ENCODE measurements at places on chromosomes 12 and 14. TPM values are rescaled to one million over a fixed set of nuclear protein-coding genes. Genes with fewer than 3 reads are reported as not detected.

GRCh38 chr14:22184157-22184829 lies 404.7 kb downstream of the DAD1 start:
- peaks cover 9% of the 10 kb centered on the region for H3K4me1 ChIP-seq
- DNase-seq, result no peak
- H3K27ac ChIP-seq, result no peak overlapping the region
- no peaks in the 10 kb centered on the region for H3K27me3 ChIP-seq

GRCh38 chr12:106251631-106252455 lies 4.0 kb upstream of the CKAP4 start:
- H3K27me3 ChIP-seq, result no peaks in the 10 kb centered on the region
- no peak for DNase-seq
- H3K36me3 ChIP-seq, result no peaks in the 10 kb centered on the region

DNA sequence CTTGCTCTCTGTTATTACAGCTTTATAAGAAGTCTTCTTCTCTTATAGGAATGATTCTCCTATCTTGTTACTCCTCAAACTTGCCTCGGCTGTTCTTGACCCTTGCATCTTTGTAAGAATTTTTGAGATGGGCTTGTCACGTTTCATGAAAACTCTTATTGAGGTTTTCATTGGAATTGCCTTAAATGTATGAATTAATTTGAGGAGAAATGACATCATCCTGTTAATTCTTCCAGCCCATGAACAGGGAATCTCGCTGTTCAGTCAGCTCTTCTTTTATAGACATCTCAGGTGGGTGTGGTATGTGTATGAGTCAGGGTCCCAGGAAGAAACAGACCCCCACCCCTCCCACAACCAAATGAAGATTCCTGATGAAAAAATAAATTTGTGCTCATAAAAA lies 107.1 kb upstream of the MYL2 start:
- H3K36me3 ChIP-seq, result no peaks in the 10 kb centered on the region
- H3K27ac ChIP-seq, result no peak overlapping the region
- peaks cover 2% of the 10 kb centered on the region for H3K27me3 ChIP-seq
- DNase-seq, result no peak

Gene CDCA3
- 6.2 TPM for total RNA-seq
